OCI-M1 (cell line): ENCODE measurements at places on chromosomes 2 and 18.

DNA sequence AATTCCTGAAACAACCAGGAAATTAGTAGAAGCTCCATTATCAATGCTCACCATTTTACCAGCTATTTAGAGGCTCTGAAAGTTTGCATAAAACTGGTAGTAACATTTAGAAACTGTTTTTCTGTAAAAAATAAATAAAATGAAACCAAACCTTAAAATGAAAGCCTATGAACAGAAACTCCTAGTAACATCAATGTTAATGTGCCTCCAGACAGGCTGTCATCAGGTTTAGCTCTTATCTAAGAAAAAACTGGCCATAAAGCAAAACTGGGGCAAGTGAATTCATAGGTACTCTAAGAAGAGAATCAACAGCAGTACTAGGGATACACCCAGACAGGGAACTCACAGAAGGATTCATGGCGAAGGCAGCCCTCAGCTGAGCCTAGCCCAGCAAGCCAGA, 8.0 kb downstream of the E2F6 start:
- DNase-seq, result peak; percentile 19

GRCh38 chr18:62140259-62140658, 46.6 kb downstream of the PIGN start:
- no peak for DNase-seq

DNA sequence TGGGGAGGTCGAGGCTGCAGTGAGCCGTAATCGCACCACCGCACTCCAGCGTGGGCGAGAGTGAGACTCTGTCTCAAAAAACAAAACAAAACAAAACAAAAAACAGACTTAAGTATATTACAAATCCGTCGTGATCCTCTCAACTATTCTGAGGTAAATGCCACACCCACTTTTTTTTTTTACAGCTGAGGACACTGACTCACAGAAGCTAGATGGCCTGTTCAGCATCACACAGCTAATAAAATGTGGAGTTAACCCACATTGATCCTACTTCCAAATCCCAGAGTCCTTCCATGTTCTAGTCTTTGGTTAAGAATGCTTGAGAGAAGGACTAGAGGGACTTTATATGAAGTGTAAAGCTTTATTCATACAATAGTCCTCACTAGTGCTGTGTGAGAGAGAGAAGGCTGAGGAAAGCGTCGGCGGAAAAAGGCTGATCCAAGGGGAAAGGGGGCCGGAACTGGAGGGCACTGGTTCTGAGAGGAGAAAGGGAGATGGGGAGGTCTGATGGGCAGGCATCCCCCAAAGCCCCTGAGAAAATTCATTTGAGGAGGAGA, 627 bp downstream of the RNF25 start:
- peak; percentile 35 for DNase-seq

- no peak for DNase-seq
These were observed 115.9 kb upstream of the EPAS1 start for GRCh38 chr2:46181306-46181705.

DNA sequence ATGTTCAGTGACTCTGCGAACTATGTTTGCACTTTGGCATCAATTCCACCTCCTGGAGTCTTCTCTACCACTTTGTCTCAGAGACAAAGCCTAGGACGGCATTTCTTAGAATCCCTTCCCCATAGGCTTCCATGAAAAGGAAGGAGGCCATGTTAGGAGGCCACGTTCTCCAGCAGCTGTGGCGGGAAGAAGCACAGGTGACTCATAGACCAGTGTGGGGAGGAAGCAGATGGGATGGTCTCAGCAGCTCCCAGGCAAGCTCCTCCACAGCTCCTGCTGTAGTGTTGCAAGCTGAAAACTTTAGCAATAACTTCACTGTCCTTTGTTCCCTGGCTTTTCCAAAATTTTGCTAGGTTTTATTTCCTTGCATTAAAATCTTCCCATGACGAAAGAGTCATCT, 781.3 kb upstream of the ID2 start:
- DNase-seq, result no peak

- DNase-seq, result no peak
These were observed 1238.0 kb upstream of the NRXN1 start for GRCh38 chr2:52269696-52270485.

GRCh38 chr2:53040536-53041229, 726.9 kb upstream of the CHAC2 start:
- DNase-seq, result no peak

DNA sequence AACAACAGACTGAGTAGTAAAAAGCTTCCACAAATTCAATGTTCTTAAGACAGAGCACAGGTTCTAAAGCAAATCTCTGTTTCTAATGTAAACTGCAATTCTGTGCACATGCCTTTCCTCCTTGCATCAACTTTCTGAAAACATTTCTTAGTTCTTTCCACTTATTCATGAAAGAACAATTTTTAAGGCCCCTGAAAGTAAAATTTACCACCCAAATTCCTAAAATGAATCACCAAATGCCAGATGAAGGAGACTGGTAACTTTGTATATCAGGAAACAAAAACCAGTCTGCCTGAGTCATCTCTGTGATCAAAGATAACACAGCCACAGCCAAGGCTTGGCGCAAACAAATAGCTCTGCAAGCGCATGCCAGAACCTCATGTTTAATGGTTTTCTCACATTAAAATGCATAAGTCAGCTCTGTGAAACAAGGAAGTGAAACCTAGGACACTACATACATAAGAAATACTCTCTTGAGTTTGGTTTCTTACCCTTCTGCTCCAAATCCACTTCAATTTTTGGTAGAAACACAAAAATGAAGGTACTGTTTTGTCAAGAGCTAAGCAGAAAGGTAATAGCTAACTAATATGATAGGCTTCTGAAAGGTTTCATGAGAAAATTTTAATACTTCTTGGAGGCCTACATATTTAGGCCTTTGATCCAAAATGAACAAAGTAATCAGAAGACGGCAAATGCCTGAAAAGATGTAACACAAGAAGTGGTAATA, 169.4 kb downstream of the THADA start:
- peak; percentile 97 for DNase-seq

DNA sequence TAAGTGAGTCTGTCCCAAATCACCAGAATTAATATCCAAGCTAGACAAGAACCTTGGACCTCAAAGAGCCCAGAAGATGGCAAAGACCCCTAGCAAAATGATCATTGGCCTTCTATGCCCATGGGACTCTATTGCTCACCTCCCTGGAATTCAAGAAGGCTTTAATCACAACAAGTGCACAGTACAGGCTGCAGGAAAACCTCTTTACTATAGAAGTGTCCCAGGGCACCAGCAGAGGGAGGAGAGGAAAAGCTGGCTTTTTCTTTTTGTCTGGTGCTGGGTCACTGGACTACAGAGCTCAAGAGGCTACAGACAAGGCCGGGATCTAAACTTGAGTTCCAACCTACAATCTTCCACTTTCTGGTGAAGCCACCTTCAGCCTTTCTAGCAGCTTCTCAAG, 88.3 kb upstream of the PPP1CB start:
- no peak for DNase-seq

DNA sequence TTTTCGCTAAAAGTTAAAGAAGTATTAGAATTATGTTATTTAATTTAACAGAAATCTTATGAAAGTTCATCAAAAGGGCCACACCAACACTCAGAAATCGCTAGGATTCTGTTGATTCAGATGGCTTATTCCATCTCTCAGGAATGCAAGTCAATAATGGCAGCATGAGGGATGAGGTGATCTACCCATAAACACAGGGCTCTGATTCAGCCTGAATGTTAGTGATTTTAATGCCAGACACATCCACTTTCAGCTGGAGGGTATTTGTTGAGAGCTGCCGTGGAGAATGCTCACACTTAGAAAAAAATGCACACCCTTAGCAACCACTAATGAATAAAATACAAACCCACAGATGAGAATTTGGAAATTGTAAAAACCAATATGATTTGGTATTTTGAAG, 173.3 kb upstream of the ERBB4 start:
- DNase-seq, result no peak

DNA sequence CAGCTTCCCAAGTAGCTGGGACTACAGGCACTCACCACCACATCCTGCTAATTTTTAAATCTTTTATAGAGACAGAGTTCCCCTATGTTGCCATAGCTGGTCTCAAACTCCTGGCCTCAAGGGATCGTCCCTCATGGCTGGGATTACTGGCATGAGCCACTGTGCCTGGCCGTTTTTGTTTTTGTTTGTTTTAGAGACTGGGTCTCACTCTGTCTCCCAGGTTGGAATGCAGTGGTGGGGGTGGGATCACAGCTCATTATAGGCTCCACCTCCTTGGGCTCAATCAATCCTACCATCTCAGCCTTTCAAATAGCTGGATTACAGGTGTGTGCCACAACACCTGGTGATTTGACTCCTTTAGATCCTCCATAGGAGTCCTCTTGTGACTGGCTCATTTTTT, 19.5 kb upstream of the ZDBF2 start:
- no peak for DNase-seq

- DNase-seq, result no peak
These were observed 83.5 kb downstream of the EML6 start for GRCh38 chr2:54806975-54807374.

DNA sequence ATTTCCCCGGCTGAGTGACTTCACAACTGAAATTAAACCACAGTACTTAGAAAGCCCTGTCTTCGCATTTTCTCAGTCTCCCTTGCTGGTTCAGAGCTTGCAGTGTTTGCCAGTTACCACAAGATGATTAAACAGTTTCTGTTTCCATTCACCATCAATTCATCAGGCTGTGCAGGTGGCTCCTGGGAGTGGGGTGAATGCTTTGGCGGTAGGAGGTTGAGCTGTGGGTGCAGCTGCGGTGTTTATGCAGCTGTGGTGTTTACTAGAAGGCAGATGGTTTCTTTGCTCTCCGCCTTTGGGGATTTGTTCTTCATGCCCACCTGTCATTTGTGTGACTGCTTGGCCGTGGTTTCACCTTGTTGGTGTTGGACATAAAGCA, 16.1 kb downstream of the ACOXL start:
- peak; percentile 61 for DNase-seq

DNA sequence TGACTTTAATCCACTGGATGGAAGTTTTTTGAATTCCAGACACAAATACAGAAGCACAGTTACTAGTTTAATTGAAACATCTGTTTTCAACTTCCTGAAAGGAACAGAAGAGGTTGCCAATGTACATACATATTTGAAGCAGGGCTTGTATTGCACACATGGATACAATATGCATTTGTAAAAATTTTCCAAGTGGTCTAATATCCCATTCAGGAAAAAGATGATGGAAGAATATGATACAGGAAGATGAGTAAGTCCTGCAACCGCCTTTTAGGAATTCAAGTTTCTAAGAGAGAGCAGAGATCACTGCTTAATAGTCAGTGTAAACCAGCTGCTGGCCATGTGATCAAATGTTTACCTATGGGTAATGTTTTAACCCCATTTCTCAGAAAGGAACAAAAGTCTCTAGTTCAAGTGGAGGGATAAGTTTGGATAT, 265.4 kb downstream of the TRIB2 start:
- no peak for DNase-seq

DNA sequence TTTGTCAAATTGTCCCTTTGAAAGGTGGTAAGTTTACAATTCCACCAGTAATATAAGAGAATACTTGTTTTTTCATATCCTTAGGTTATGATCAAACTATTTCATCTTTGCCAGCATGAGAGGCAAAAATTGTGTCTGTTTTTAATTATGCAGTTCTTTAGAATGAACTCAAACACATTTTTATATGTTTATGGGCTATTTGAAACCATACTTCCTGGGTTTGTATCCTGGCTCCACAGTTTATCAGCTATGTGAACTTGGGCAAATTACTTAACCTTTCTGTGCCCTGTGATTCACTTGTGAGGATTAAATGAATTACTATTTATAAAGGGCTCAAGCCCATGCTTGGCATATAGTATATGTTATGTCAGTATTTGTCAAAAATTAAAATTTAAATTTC, 109.4 kb downstream of the TANC1 start:
- DNase-seq, result no peak

DNA sequence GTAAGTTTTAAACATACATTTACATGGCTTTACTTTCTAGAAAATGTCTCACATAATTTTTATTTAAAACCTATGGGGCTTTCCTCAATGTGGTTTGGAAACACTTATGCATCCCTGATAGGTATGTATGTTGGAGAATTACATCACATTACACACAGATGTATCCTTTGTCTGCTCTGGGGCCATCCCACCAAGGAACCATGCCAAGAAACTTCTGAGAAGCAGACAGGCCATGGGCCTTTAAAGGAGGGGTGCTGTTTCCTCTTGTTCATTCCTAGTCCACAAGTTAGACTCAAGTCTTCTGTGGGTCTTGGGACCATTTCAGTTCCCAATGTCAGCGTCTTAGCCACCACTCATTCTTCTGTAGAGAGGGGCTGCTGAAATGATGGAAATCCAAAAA, 162.0 kb upstream of the SETBP1 start:
- DNase-seq, result no peak

DNA sequence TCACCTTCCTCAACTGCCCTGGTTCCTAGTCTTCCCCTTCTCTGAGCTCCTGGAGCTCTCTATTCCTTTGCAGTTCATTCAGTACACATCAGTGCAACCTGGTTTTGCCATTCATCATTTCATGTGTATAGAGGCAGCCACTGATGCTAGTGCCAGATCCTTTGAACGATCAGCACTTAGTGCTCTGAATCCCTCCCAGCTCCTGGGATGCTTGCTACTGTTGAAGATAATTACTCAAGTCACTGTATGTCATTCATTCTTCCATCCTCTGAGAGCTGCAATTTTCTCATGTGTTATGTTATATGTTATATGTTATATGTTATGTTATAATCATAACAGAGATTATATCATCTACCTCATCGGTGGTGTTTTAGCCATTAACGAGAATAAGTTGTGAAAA, 98.5 kb upstream of the UXS1 start:
- DNase-seq, result no peak

GRCh38 chr2:8594731-8595427, 87.0 kb upstream of the ID2 start:
- DNase-seq, result no peak

- no peak for DNase-seq
These were observed 134.3 kb upstream of the RASGRP3 start for GRCh38 chr2:33342171-33342570.
